Cortex of kidney (tissue), 1 donor: ENCODE measurements at places on chromosomes 13 and 19.

DNA sequence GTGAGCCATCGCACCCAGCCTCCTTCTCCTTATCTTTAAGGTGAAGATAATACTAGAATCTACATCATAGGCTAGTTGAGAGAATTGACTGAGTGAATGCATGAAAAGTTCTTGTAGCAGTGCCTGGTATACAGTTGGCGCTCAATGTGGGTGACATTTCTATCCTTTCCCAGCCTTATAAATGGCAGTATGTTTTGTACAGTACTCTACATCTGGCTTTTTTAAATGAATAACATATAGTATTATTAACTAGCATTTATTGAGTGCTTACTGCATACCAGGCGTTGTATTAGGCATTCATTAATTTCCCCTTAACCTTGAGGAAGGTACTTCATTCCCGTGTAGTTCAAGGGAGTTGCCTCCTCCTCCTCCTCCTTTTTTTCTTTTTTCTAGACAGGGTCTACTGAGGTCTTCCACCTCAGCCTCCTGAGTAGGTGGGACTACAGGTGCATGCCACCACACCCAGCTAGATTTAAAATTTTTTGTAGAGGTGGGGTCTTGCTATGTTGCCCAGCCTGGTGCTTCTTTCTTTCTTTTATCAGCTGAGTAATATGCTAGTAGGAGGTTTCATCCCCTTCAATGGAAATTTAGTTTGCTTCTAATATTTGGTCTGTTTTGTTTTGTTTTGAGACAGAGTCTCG is 2.8 kb downstream of the C5AR1 start:
- DNase-seq = no peak

DNA sequence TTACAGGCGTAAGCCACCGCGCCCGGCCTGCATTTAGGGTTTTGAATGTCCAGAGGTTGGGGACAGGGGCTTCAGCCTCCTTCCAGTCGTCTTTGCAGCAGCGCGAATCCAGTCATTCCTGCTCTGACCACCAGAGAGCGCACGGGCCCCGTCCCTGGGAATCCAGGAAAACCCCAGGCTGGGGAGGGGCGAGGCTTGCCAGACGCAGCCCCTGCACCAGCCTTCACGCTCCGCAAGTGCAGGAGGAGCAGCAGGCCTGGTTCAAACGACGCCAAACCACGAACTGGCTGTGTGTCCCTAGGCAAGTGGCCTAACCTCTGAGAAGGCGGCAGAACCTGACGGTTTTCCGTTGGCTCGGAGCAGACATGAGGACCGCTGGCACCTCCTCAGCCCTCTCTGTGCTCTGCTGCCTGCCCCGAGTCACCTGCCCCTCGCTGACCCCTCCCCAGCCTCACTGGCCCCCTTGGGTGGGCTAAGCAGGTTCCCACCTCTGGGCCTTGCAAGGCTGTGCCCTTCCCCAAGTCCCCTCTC is 2.0 kb upstream of the RNF126 start:
- no peak for DNase-seq

GRCh38 chr13:28637714-28638355 is 21.1 kb upstream of the POMP start:
- no peak for DNase-seq

- DNase-seq = no peak
These were observed 10.9 kb downstream of the EXOC3L2 start for GRCh38 chr19:45234089-45234869.

GRCh38 chr13:58239774-58240268 is 608.3 kb downstream of the PCDH17 start:
- DNase-seq = no peak

GRCh38 chr13:111365149-111366005 is 44.9 kb downstream of the TEX29 start:
- no peak for DNase-seq

DNA sequence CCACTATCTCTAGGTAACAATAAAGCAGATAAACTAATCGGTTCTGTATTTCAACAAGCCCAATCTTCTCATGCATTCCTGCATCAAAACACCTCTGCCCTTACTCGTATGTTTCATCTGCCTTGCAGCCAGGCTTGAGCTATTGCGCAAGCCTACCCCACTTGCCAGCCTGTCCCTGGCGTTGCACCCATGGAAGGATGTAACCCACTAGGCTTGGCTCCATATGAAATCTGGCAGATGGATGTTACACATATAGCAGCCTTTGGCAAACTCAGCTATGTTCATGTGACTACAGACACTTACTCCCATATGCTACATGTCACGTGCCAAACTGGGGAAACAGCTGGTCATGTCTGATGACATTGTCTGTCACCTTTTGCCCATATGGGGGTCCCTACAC is 11.9 kb upstream of the ZNF549 start:
- no peak for DNase-seq

DNA sequence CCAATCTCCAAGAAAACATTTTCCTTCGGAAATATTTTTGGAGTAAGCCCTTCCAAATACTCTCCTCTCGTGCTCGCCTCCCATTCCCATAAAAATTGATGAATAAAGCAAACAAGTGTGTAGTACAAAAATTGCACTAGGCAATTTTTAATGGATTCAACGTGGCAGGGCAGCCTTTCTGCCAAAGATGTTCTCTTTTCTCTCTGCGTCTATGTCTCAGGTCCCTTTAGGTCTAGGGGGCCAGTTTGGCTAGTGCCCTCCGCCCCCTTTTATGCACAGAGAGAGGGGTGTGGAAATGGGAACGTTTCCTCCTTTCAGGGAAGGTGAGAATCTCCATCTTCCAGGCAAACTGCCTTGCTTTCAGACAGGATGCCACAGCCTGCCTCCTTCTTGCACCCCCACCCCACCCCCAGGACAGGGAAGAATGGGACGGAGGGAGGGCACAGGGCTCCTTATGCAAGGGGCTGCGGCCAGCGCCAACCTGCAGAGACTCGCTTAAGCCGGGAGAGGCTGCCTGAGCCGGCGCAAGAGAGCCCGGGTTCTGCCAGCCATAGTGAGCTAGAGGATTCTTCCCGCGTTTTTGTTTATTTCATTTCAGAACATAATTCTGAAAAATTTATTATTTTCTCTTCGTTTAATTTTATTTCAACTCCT is 2.7 kb upstream of the ZIC2 start:
- no peak for DNase-seq

- DNase-seq = no peak
These were observed 21.9 kb downstream of the AP3D1 start for GRCh38 chr19:2129486-2129885.

DNA sequence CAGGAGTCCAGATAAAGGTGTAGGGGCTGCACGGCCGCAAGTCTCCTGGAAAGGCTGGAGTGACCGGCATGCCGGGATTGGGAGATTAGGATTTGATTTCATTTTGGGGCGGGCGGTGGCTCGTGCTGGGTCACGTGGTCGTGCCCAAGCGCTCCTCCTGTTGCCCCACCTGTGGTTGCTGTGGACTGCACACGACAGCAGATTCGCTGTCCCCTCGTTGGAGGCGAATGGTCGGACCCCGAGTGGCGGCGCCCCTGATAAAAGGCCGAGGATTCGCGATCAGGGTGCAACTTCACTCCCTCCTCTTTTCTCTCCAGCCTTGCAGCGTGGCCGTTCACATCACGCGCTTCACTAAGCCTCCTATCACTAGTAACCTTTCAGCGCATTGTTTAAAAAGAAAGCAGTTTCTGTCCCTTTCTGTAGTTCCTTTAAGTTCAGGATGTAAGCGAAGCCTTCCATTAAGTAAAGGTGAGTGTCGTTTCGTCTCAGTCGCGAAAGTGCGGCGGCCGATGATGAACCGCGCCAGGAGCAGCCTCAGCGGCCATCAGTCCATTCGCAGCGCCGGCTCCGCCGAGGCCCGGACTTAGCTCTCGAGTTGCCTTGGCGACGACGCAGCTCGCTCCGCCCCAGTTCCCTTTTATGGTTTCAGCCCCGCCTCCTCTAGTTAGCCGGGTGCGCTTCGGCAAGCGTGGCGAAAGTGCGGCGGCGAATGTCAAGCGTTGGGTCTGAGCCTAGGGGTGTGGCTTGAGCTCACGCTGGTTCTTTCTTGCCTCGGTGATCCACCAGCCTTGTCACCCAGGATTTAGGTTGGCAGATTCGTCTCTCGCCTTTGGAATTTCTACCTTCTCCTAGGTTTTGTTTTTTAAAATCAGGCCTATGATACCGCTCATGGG is 1.7 kb upstream of the PPP1R37 start:
- peak; percentile 62 for DNase-seq

- no peak for DNase-seq
These were observed 345.7 kb downstream of the MTUS2 start for GRCh38 chr13:29165840-29166239.

DNA sequence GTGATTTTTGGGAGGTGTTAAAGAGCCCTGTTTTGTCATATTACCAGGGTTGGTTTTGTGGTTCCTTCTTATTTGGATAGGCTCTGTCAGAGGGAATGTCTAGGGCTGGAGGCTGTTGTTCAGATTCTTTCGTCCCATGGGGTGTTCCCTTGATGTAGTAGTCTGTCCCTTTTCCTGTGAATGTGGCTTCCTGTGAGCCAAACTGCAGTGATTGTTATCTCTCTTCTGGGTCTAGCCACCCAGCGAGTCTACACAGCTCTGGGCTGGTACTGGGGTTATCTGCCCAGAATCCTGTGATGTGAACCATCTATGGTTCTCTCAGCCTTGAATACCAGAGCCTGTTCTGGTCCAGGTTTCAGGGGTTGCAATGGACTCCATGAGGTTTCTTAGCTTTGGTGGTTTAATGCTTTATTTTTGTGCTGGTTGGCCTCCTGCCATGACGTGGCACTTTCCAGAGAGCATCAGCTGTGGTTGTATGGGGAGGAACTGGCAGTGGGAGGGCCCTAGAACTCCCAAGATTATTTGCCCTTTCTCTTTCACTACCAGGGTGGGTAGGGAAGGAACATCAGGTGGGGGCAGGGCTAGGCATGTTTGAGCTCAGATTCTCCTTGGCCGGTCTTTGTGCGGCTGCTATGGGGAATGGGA is 78.8 kb downstream of the SPRY2 start:
- DNase-seq = no peak
